CD4-positive, alpha-beta T cell treated with Interleukin-2 at 100 ng/mL for 4 hours (primary cell): ENCODE measurements at places on chromosomes 12 and 14.

DNA sequence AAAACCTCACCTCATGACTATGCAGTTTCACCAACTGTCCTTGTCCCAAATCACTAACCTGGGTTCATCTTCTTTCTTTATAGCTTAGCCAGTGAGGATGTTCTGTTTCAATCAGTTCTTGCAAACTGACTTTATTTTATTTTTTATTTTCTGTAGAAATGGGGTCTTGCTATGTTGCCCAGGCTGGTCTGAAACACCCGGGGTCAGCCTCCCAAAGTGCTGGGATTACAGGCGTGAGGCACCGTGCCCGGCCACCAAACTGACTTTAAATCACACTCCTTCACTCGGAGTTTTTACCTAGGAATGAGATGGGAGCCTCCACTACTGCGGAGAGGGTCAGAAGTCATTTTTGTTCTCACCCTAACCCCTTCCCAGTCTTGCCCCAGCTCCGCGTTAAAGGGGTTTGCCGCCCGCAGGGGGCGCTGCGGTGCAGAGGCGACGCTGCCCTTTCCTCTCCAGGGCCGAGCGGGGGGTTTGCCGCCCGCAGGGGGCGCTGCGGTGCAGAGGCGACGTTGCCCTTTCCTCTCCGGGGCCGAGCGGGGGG lies 7.0 kb upstream of the B4GALNT3 start:
- peak; percentile 35 for DNase-seq

DNA sequence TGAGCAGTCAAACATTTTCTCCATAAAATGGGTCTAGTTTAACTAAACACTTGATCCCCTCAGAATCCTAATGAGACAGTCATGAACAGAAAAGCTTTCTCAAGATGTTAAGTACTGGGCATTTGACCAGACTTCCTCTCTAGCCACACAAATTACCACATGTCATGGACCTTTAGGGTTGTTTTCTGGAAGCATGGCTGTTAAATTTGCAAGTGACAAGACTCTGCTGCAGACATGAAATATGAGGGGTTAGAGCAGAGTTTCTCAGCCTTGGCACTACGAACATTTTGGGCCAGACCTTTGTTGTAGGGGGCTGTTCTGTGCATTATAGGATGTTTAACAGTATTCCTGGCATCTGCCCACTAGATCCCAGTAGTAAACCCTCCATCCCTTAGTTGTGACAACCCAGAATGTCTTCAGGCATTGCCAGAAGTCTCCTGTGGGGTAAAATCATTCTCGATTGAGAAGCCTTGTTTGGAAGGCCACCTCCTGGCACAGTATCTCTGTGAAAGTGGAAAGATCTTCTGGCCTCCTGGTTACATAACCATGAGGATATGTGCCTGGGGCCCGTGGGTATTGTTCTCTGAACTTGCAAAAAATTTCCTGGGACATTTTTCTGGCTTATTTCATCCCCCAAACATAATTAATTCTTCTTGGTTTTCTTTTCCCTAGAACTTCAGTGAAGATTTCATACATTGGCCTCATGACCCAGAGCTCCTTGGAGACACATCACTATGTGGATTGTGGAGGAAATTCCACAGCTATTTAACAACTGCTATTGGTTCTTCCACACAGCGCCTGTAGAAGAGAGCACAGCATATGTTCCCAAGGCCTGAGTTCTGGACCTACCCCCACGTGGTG lies 4.3 kb downstream of the TMEM106C start:
- DNase-seq, result no peak

- no peak for DNase-seq
Measured at GRCh38 chr12:3285570-3285969, 205.4 kb upstream of the PRMT8 start.

DNA sequence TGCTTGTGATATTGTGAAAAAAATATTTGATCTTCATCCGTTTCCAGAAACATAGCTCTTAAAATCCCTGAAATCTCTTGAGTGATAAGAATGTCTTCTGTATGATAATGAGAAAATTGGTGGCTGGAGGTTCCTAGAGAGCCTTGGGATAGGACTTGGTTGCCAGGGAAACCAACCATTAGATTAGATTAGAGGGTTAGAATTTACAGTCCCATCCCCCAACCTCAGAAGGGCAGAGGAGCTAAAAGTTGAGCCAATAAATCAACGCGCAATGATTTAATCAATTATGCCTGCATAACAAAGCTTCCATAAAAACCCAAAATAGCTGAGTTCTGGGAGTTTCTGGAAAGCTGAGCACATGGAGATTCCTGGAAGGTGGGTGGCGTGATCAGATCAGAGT lies 10.6 kb downstream of the SEL1L start:
- no peak for DNase-seq

DNA sequence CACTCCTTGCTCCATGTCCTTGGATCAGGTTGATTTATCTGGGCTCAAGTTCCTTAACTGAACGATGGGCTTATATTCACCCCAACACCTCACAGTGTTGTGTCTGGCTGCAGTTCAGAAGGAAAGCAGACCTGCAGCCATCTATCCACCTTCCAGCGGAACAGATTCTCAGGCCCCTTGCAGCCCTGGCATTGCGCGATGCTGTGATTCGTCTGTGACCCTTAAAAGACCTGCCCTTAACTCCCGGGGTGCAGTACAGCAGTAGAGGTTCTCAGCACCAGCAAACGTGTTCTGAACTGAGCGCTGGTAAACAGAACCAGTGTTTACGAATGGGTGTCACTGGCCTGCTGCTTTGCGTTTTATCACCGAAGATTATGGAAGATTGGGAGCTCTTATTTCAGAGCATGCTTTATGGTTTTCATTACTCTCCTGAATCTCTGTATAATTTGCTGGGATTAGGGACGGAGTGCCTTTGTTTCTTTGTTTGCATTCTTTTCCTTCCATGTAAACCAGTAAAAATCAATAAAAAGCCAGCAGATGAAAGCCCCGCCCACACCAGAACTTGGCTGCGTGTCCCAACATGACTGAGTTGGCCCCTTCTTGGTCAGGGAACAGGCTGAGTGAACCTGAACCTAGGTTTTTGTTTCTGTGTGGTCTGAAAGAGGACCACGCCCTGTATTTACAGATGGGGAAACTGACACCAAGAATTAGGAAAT lies 286.7 kb upstream of the CRY1 start:
- no peak for DNase-seq

DNA sequence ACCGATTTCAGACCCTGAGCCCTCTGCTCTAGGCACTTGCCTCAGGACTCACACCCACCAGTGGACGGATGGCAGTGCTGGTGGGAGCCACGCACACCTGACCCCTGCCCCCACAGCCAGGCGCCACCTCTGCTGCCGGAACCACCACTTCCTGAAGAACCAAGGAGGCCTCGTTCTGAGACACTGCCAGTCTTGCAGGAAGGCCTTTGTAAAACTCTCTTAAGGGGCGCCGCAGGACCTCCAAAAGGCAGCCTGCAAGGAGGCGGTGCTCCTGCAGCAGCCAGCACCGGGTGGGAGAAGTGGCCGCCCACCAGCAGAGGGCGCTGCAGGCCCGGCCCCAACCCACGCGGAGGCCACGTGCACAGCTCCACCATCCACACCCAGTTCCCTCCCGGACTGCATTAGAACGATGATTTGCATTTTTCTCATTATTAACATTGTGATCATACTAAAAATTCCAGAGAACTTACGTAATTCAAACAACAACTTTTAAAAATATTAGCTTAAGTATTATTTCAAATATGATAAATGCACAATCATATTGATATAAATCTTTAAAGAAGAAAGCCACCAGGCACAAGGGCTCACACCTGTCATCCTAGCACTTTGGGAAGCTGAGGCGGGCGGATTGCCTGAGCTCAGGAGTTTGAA lies 12.8 kb downstream of the STX2 start:
- peak; percentile 60 for DNase-seq

- peak; percentile 39 for DNase-seq
Measured at GRCh38 chr12:130775953-130776856, 60.1 kb upstream of the RIMBP2 start.

DNA sequence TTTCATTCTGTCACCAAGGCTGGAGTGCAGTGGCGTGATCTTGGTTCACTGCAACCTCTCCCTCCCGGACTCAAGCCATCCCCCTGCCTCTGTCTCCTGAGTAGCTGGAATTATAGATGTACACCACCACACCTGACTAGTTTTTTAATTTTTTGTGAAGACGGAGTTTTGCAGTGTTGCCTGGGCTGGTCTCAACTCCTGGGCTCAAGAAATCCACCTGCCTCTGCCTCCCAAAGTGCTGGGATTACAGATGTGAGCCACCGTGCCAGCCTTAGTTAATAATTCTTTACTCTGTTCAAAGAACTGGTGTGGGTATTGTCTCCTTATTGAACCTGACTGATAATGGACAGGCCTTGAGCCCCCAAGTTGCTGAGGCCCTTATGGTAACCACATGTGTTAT lies 10.4 kb upstream of the KRT7 start:
- no peak for DNase-seq

- no peak for DNase-seq
Measured at GRCh38 chr12:31603546-31604009, 12.6 kb upstream of the DENND5B start.

DNA sequence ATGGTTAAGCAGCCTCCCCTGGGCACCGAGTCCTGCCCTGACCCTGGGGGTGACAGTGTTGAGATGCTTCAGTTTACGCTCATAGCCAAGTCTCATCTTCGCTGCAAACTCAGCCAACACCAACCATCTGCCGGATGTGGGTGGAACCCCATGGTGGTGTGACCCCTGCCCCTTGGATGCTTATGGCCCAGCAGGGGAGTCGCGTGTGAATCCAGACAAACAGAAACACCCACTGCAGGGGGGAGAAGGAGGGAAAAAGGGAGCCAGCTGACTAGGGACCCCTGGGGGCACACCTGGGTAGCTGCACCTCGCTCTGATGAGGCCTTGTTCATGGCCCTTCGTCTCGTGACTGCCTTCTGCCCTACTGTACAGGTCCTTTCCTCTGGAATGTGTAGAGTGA lies 23.8 kb downstream of the AACS start:
- no peak for DNase-seq

- no peak for DNase-seq
Measured at GRCh38 chr12:116765271-116765670, 27.2 kb downstream of the RNFT2 start.

DNA sequence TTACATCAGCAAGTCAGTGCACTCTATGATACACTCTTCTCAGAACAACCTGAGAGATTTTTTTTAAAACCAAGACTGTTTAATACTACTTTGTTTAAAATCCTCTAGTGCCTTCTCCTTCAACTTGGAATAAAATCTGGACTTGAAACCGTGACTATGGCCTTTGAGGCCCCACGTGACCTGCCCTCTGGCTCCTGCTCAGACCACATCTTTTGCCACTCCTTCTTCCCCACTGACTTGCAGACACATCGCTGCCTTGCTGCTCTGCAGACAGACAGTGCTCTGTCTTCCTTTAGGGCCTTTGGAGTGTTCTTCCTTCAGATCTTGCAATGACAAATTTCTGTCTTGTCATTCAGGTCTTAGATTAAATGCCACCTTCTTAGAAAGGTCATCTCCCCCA lies 48.5 kb downstream of the TTC8 start:
- DNase-seq, result no peak

DNA sequence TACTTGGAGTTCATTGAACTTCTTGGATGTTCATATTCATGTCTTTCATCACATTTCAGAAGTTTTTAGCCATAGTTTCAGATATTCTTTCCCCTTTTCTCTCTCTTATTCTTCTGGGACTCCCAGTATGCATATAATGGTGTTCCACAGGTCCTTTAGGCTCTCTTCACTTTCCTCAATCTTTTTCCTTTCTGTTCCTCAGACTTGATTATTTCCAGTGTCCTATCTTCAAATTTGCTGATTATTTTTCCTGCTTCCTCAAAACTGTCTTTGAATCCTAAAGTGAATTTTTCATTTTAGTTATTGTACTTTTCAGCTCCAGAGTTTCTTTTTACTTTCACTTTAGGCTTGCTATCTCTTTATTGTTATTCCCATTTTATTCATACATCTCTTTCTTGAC lies 8.8 kb upstream of the ZFP36L1 start:
- no peak for DNase-seq

DNA sequence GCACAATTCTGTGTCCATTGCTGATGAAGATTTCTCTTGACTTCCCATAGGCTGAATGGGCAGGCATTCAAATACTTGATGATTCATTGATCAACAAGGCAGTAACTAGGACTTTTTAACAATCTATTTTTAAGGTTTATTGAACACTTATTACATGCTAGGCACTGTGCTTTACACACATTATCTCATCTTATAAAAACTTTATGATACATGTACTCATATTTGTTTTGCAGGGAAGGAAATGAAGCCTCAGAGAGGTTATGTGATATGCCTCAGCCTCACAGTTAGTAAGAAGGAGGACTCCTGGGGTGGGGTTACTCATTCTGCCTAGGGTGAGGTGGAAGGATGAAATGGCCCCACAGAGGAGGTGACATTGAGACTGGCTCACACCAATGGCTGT lies 12.9 kb upstream of the EMP1 start:
- peak; percentile 21 for DNase-seq

DNA sequence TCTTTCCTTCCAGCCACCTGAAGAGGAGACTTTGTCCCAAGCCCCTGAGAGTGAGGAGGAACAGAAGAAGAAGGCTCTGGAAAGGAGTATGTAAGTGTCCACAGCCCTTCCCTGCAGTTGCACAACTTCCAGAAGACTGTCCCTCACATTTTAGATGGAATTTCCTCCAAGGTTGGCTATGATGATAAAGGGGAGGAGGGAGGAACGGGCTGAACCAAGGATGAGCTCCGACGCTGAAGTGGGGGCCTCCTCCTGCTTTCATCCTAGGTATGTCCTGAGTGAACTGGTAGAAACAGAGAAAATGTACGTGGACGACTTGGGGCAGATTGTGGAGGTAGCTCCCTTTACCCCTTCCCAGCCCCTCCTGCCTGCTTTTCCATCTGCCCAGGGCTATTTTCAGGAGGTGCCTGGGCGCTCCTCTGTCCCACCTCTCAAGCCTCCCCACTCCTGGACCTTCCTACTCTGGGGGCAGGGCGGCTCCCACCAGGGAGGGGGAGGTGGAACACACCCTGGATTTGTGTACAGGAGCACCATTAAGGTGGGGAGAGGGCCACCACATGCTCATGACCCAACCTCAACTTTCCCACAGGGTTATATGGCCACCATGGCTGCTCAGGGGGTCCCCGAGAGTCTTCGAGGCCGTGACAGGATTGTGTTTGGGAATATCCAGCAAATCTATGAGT lies 2.3 kb downstream of the ARHGEF25 start:
- no peak for DNase-seq
